Neural crest cell (in vitro differentiated cells): ENCODE measurements at places on chromosomes 3 and 15. TPM values are rescaled to one million over a fixed set of nuclear protein-coding genes. Genes with fewer than 3 reads are reported as not detected.

Gene DLEC1
- total RNA-seq: 1.1 and 1.3 TPM in 2 replicates

Gene TM4SF18
- not detected in 2 replicates for total RNA-seq

Gene SEMA3F
- total RNA-seq: 4.2 and 5.8 TPM in 2 replicates

Gene MITF
- 2.0 and 2.7 TPM in 2 replicates for total RNA-seq

Gene GOLGA8M
- total RNA-seq: 0.40 and 0.82 TPM in 2 replicates

Gene CEMIP
- 0.30 and 0.33 TPM in 2 replicates for total RNA-seq

Gene TRPM1
- total RNA-seq: not detected in 2 replicates

Gene ITIH1
- total RNA-seq: not detected in 2 replicates

Gene NR1I2
- total RNA-seq: 0.26 TPM in 1 of 2 replicates, not detected in the other

Gene KIAA1143
- 36.6 and 44.8 TPM in 2 replicates for total RNA-seq

Gene CHMP2B
- 19.6 and 19.7 TPM in 2 replicates for total RNA-seq

Gene FRMD4B
- 17.2 and 18.5 TPM in 2 replicates for total RNA-seq

Gene RTP1
- not detected in 2 replicates for total RNA-seq

Gene GOLGA8S
- 0.25 and 0.33 TPM in 2 replicates for total RNA-seq

Gene CKMT1A
- 4.9 and 5.3 TPM in 2 replicates for total RNA-seq

Gene ADCY5
- 2.2 and 2.8 TPM in 2 replicates for total RNA-seq
